SK-N-SH (cell line): ENCODE measurements at places on chromosomes 3 and 15.
A peak's percentile ranks its signal among the peaks of the same experiment; 100 is the strongest.

DNA sequence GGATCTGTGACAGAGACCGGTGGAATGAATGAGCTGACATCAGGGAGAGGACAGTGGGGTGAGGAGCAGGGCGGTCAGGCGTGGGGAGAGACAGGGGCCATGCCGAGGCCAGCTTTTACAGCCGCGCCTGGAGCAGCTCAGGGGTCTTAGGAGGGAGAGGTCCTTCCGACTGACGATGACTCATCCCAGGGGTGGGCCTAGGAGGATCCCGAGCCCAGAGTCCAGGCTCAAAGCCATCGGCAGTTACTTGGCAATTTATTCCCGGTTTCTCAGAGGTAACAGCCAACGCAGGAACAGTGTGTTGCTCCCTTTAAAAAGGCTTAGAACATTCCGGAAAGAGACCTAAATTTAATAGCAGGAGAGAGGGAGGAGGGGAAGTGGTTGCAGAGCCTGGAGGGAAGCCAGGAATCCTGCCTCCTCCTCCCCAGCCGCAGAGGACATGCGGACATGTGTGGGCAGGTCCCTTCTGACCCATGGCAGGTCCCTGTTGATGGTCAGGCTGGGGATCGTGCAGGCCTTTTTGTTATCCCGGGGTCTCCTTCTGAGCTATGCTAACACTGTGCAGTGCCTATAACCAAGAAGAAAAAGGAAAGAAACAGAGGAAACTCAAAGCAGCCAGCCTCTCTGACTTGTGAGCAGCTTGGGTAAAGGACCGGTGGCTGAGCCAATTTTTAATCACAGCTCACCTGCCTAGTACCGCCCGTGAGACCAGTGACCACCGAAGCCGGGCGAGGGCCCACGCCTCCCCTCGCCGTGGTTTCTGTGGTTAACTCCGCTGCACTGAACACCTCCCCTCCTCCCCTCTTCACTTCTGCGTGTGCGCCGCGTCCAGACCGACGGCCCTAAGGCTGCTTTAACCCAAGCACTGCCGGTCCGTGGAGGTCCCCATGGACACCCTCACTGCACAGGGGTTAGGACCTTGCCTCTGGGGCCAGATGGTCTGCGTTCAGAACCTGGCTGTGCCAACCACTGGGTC lies 392.4 kb upstream of the PROK2 start:
- no peak for DNase-seq
- H3K36me3 ChIP-seq = no peaks in the 10 kb centered on the region
- H3K27ac ChIP-seq = no peak overlapping the region
- no peak overlapping the region for H3K4me3 ChIP-seq

DNA sequence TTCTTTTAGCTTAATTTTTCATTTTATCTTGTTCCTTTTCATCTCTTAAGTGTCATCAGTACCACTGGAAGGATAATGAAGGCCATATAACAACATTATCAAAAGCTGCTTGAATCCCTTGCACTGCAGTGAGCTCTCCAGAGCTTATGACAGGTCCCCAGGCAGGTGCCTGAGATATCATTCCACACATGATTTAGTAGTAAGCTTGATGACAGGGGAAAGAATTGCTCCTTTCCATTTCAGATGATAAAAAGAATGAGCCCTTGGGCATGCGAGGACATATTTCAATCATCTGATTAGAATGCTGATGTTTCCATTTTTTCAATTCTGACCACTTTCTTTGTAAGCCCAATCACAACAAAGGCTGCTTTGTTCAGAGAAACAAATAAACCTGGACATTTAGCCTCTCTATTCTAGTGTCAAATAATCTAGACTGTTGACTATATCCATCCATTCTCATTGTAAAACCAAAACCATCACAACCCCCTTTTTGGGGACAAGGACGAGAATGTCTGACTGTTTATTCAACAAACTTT lies 567.8 kb downstream of the IGSF11 start:
- no peak for DNase-seq
- no peak overlapping the region for H3K27ac ChIP-seq
- H3K27me3 ChIP-seq = no peaks in the 10 kb centered on the region
- H3K4me1 ChIP-seq = no peaks in the 10 kb centered on the region
- no peak overlapping the region for H3K4me3 ChIP-seq

GRCh38 chr3:33277193-33277882 lies at the start of gene FBXL2:
Gene FBXL2, plus strand, starts transcription at chr3:33277442. Its CDS starts 71 bp downstream, at chr3:33277513.
- H3K4me1 ChIP-seq = peaks cover 7% of the 10 kb centered on the region
- peak within 1 kb of the TSS; percentile 49 for H3K27ac ChIP-seq
- H3K27me3 ChIP-seq = no peaks in the 10 kb centered on the region
- H3K36me3 ChIP-seq = no peaks in the 10 kb centered on the region

DNA sequence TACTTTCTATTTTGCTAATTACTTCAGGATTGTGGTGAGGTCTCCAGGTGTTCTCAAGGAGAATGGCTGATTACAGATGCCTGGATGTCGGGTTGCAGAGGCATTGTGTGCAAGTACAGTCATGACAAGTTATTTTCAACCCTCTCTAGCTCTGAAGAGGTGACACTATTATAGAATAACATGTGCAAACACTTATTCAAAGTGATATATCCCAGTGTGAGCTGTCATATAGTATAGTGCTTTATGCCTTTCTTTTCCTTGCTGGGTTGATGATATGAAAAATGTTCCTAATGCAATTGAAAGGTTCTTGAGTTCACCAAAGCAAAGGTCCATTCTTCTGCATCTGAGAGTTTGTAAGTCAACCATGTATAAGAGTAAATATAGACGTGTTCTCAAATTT lies 167.2 kb downstream of the SPATA16 start:
- H3K36me3 ChIP-seq = no peaks in the 10 kb centered on the region
- H3K27ac ChIP-seq = no peak overlapping the region
- no peak overlapping the region for H3K4me3 ChIP-seq
- H3K27me3 ChIP-seq = no peaks in the 10 kb centered on the region
- H3K4me1 ChIP-seq = no peaks in the 10 kb centered on the region
- DNase-seq = no peak

- H3K36me3 ChIP-seq = no peaks in the 10 kb centered on the region
- H3K27ac ChIP-seq = no peak overlapping the region
- DNase-seq = no peak
- H3K4me1 ChIP-seq = no peaks in the 10 kb centered on the region
- H3K27me3 ChIP-seq = no peaks in the 10 kb centered on the region
Measured at GRCh38 chr3:59518283-59519055, 468.6 kb upstream of the CFAP20DC start.

DNA sequence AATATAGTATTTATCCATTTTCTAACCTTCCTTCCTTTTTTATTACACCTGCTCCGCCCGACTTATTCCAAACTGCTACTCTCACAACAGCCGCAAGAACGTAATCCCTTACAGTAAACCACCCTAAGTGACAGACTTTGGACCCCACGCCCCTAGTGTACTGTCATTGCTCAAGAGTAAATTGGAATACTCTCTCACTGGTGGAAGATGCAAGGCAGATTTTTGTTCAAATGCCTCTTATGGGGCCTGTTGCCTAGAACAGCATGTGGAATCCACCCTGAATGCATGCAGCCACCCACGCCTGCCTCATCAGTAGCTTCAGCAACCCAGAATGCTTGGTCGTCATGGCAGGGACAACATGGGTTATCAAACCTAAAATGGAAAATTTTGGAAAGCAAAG lies 226.2 kb upstream of the ST8SIA2 start:
- no peak overlapping the region for H3K4me3 ChIP-seq
- no peaks in the 10 kb centered on the region for H3K36me3 ChIP-seq
- DNase-seq = no peak
- no peak overlapping the region for H3K27ac ChIP-seq
- H3K27me3 ChIP-seq = no peaks in the 10 kb centered on the region
- no peaks in the 10 kb centered on the region; the same call in 1 of the 2 replicates for H3K4me1 ChIP-seq

GRCh38 chr3:33037471-33037870 lies 59.5 kb downstream of the GLB1 start:
- H3K27ac ChIP-seq = no peak overlapping the region
- no peak for DNase-seq
- H3K36me3 ChIP-seq = peaks cover 39% of the 10 kb centered on the region
- H3K4me1 ChIP-seq = no peaks in the 10 kb centered on the region
- H3K27me3 ChIP-seq = no peaks in the 10 kb centered on the region

DNA sequence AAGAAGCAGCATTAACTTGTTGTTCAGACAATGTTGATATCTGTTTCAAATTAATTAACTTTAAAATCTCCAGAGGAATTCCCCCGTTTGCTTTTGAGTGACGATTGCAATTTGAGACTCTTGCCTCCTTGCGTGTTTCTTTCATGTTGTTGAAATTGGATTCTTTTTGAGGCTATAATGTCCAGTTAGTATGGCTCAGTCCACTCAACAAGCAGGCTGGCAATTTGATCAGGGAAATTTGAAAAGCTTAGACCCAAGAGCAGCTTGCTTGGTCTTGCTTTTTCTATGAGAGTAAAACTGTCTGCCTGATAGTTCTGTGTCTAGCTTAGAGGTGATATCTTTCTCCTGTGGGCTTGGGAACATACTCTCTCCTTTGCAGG lies 2.0 kb downstream of the ARID3B start:
- no peaks in the 10 kb centered on the region for H3K27me3 ChIP-seq
- no peak for DNase-seq
- H3K4me1 ChIP-seq = peaks cover 13% of the 10 kb centered on the region
- H3K27ac ChIP-seq = peak overlapping the region; percentile 4; the same call in 1 of the 2 replicates
- no peak overlapping the region for H3K4me3 ChIP-seq

GRCh38 chr3:161894657-161895056 lies 398.0 kb downstream of the OTOL1 start:
- DNase-seq = no peak
- H3K27ac ChIP-seq = peak overlapping the region; percentile 58; the same call in 1 of the 2 replicates
- no peaks in the 10 kb centered on the region for H3K36me3 ChIP-seq
- H3K4me3 ChIP-seq = no peak overlapping the region

GRCh38 chr15:95541301-95541700 lies 789.2 kb upstream of the NR2F2 start:
- H3K27ac ChIP-seq = no peak overlapping the region
- H3K4me3 ChIP-seq = no peak overlapping the region
- no peaks in the 10 kb centered on the region; the same call in 1 of the 2 replicates for H3K27me3 ChIP-seq
- no peaks in the 10 kb centered on the region for H3K36me3 ChIP-seq

DNA sequence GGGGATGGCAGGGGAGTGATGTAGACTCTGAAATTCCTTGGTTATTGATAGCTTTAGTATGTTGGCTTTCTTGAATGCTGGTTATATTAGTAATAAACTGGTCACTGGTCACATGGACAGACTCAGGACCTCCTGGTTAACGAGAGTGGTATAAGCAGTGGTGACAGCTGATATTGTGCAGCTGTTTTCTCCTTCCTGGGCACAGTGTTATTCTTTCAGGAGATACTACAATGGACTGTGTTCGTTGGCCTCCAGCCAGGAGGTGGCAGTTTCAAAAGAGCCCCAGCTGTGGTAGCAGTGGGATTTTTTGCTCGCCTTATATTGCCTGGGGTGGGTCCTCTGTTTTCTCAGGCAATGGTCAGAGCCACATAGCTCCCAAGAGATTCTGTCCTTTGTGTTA lies 181.6 kb upstream of the RBMS3 start:
- peak; percentile 9 for DNase-seq
- H3K27me3 ChIP-seq = no peaks in the 10 kb centered on the region
- H3K4me3 ChIP-seq = no peak overlapping the region
- peaks cover 2% of the 10 kb centered on the region; the same call in 1 of the 2 replicates for H3K4me1 ChIP-seq
- H3K27ac ChIP-seq = no peak overlapping the region

DNA sequence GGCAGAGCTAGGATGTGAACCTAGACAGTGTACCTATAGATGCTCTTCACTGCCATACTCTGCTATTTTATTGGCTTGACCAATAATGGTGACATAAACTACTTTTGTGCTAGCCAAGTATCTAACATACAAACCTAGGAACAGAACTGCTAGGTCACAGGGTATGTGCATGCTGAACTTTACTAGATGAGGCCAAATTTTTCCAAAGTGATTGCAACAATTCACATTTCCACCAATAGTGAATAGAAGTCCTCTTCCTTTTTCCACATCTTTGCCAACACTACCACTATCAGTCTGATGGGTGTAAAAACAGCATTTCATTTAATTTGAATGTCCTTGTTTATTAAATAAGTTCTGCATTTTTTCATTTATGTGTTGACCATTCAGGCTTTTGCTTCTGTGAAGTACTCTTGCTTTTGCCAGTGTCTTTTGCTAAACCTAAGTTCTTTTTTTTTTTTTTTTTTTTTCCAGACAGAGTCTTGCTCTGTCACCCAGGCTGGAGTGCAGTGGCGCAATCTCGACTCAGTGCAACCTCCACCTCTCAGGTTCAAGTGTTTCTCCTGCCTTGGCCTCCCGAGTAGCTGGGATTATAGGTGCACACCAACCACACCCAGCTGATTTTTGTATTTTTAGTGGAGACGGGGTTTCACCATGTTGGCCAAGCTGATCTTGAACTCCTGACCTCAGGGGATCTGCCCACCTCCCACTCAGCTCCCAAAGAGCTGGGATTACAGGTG lies 54.1 kb downstream of the DCAF1 start:
- H3K27me3 ChIP-seq = no peaks in the 10 kb centered on the region
- no peak overlapping the region for H3K27ac ChIP-seq
- no peak overlapping the region for H3K4me3 ChIP-seq
- no peak for DNase-seq
- H3K4me1 ChIP-seq = no peaks in the 10 kb centered on the region

DNA sequence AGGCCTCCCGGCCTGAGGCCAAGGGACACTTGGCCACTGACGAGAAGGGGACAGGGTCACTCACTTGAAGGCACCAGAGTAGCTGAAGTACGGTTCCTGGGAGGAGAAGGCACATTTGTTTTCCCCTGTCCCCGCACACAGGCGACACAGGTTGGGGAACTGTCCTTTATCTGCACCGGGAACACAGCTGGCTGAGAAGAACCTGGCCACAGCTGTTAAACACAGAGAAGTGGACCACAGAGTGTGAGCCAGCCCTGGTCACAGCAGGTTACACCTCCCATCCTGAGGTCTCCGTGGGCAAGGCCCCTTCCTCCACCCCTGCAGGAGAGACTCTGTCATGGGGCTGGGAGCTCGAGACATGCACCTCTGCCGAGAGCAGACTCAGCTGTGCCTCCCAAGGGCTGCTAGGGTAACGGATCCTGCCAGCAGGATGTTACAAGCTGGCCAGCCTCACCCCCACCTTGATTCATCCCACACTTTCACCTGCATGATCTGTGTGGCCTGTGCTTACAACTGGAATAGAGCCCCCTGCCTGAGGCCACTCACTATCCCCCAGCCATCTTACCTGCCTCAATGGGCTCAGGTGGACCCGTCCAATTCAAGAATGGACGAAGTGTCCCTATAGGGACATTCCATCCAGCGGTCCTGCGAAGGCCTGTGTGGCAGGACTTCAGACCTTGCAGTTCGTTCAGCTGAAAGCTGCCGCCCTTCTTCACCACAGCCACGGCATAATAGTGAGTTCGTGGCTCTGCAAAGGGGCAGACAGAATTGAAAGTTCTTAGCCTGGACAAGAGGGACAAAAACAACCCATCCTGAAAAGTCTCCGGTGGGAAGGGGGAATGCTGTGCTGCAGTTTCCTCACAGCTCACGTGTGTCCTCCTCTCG lies 9.2 kb downstream of the LTF start:
- 0 out of 2 replicates have a peak, but pooled peaks cover 8% of the 10 kb centered on the region for H3K27me3 ChIP-seq
- H3K36me3 ChIP-seq = no peaks in the 10 kb centered on the region
- no peak for DNase-seq
- no peak overlapping the region for H3K4me3 ChIP-seq

GRCh38 chr3:147404800-147405230 lies 1.5 kb downstream of the ZIC4 start:
- H3K36me3 ChIP-seq = no peaks in the 10 kb centered on the region
- H3K27me3 ChIP-seq = peaks cover 57% of the 10 kb centered on the region
- no peak for DNase-seq
- no peak overlapping the region for H3K4me3 ChIP-seq
- no peak overlapping the region for H3K27ac ChIP-seq
